ENCODE measurements at places on chromosomes 5 and 9. TPM values are rescaled to one million over a fixed set of nuclear protein-coding genes. Genes with fewer than 3 reads are reported as not detected.

GRCh38 chr5:123965626-123966025 lies 453.6 kb downstream of the CSNK1G3 start:
- no peak overlapping the region for H3K4me3 ChIP-seq
- no peaks in the 10 kb centered on the region for H3K36me3 ChIP-seq
- DNase-seq = no peak
- no peaks in the 10 kb centered on the region for H3K27me3 ChIP-seq
- no peaks in the 10 kb centered on the region for H3K4me1 ChIP-seq

CA9 gene
- not detected for total RNA-seq

DNA sequence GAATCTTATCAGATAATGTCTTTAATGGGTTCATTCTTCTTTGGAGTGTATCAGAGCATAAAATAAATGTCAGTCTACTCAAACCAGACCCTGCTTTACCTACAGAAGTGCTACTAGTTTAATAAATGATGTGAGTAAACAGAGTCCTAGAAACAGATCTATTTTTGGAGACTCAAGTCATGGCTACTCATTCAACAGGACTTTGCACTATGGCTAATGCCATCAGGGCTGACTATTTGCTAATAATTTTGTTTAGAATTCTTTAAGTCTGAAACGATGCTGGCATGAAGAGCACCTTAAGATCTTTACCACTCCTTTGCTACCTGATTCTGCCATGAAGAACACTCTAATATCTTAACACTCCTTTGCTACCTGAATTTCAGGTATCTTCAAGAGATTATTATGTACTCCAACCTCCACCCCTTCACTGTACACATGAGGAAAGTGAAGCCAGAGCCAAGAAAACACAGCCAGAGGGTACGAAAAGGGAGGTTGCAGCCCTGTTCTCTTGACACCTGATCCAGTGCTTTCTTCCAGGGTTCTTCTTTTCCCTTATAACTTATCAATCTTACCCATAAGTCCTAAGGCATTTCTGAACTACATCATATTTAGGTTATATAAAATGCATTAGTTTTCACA lies 62.4 kb downstream of the ZNF608 start:
- no peaks in the 10 kb centered on the region for H3K27me3 ChIP-seq
- DNase-seq = no peak
- peaks cover 3% of the 10 kb centered on the region for H3K4me1 ChIP-seq
- H3K4me3 ChIP-seq = no peak overlapping the region

- H3K36me3 ChIP-seq = no peaks in the 10 kb centered on the region
- peak overlapping the region; percentile 26 for H3K27ac ChIP-seq
- no peaks in the 10 kb centered on the region for H3K27me3 ChIP-seq
- peaks cover 2% of the 10 kb centered on the region for H3K4me1 ChIP-seq
- no peak overlapping the region for H3K4me3 ChIP-seq
- no peak for DNase-seq
Observed at GRCh38 chr5:126449751-126450271, 26.6 kb downstream of the GRAMD2B start.

ANXA2R gene
- total RNA-seq = 4.5 TPM

CXCL14 gene
- total RNA-seq = 2.2 TPM

FOXD4L3 gene
- not detected for total RNA-seq

- H3K36me3 ChIP-seq = no peaks in the 10 kb centered on the region
- no peaks in the 10 kb centered on the region for H3K27me3 ChIP-seq
- H3K4me1 ChIP-seq = no peaks in the 10 kb centered on the region
- H3K27ac ChIP-seq = peak within 1 kb of the TSS; percentile 73
Observed at GRCh38 chr9:128159784-128160602, at the start of gene BBLN. Gene BBLN, plus strand, starts transcription at chr9:128160265. Its CDS starts 143 bp downstream, at chr9:128160408.

GRCh38 chr5:139267481-139267880 lies 26.1 kb upstream of the MATR3 start:
- no peaks in the 10 kb centered on the region for H3K27me3 ChIP-seq
- no peak overlapping the region for H3K4me3 ChIP-seq
- no peaks in the 10 kb centered on the region for H3K4me1 ChIP-seq
- H3K27ac ChIP-seq = no peak overlapping the region
- no peaks in the 10 kb centered on the region for H3K36me3 ChIP-seq

MCIDAS gene
- total RNA-seq = 0.80 TPM

- no peak for DNase-seq
- no peaks in the 10 kb centered on the region for H3K27me3 ChIP-seq
- no peak overlapping the region for H3K4me3 ChIP-seq
- H3K36me3 ChIP-seq = no peaks in the 10 kb centered on the region
- H3K27ac ChIP-seq = no peak overlapping the region
Observed at GRCh38 chr9:33750307-33750838, 45.0 kb upstream of the PRSS3 start.

DNA sequence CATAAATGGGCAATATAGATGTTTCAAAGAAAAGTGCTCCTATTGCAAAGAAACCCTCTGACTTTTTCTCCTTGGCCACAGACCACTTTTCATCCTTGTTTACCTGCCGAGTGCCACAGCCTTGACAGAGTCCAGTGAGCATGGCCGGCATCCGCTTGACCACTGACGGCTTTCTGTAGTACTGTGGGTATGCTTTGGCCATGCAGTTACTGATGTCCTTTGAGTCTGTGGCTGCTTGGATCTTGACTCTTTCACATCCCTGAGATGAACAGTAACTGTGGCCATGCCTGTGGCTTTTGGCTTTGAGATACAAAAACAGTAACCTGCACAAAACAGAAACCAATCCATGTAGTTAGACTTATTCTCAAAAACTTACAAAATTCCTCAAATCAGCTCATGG lies 70.4 kb downstream of the CEMIP2 start:
- DNase-seq = no peak
- H3K36me3 ChIP-seq = no peaks in the 10 kb centered on the region
- no peaks in the 10 kb centered on the region for H3K27me3 ChIP-seq
- no peak overlapping the region for H3K4me3 ChIP-seq
- H3K27ac ChIP-seq = no peak overlapping the region

GRCh38 chr5:118293378-118293777 lies 695.0 kb downstream of the DTWD2 start:
- no peaks in the 10 kb centered on the region for H3K4me1 ChIP-seq
- no peak overlapping the region for H3K27ac ChIP-seq
- no peak overlapping the region for H3K4me3 ChIP-seq
- no peak for DNase-seq

C9orf50 gene
- not detected for total RNA-seq

DNA sequence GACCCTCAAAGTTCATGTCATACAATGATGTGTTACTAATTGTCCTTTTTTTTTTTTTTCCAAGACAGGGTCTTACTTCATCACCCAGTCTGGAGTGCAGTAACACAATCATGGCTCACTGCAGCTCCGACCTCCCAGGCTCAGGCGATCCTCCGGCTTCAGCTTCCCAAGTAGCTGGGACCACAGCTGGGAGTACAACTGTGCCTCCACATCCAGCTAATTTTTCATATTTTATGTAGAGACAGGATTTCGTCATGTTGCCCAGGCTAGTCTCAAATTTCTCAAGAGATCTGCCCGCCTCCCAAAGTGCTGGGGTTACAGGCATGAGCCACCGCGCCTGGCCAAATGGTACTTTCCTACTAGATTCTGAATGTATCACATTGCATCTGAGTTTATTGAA lies 49.4 kb upstream of the EBF1 start:
- H3K4me1 ChIP-seq = no peaks in the 10 kb centered on the region
- H3K27ac ChIP-seq = no peak overlapping the region
- H3K36me3 ChIP-seq = no peaks in the 10 kb centered on the region

DNA sequence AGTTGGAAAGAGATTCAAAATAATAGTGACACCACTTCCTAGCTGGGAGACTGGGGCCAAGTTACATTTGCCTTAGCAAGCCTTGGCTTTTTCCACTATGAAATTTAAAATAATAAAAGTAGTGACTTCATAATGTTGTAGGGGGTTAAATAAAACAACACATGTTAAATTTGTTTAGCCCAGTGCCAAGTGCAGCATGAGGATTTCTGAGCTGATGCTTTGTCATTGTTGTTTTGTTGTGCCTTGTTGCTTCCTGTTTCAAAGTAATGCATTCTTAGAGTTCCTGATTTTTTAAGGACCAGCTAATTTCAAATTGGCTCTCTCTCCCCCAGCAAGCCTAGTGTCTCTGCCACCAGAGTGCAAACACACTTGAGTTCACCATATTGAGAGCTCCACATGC lies 270.7 kb upstream of the PAPPA start:
- no peaks in the 10 kb centered on the region for H3K4me1 ChIP-seq
- H3K36me3 ChIP-seq = no peaks in the 10 kb centered on the region
- H3K27ac ChIP-seq = no peak overlapping the region
- no peak overlapping the region for H3K4me3 ChIP-seq
- H3K27me3 ChIP-seq = peaks cover 5% of the 10 kb centered on the region
- DNase-seq = no peak

DNA sequence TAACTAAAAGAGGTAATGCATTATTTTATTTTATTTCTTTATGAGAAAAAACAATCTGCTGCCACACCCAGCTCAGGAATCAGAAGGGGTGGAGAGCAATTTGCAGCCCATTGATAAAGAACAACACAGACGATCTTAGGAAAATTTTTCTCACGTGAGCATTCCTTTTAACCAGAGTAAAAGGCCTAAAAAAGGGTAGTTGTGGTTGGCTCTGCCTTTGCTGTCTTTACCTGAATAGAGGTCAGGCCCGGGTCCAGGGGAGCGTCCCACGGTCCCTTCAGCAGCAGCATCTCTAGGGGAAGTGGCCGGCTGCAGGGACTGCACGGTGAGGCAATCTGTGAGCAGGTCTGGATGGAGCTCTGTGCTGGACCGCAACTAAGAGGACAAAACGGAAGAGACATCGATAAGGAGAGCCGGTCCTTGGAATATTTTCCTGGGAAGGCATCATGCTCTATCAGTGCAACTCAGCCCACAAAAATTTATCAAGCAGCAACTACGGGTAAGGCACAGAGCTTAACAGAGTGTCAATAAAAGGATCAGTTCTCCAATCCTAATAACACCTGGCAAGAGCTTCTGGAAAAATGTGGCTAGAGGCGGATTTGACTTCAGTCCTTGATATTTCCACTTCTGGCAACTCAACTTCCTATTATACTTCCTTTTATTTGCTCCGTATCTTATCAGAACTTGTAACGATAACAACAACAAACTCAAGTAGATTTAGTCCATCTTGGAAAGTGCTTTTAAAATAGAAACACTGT lies 372.8 kb upstream of the RFX3 start:
- no peaks in the 10 kb centered on the region for H3K4me1 ChIP-seq
- H3K27me3 ChIP-seq = no peaks in the 10 kb centered on the region
- no peak overlapping the region for H3K27ac ChIP-seq

- no peaks in the 10 kb centered on the region for H3K36me3 ChIP-seq
- no peaks in the 10 kb centered on the region for H3K27me3 ChIP-seq
- no peak overlapping the region for H3K4me3 ChIP-seq
- no peak for DNase-seq
- no peaks in the 10 kb centered on the region for H3K4me1 ChIP-seq
Observed at GRCh38 chr5:126659805-126660482, 59.2 kb downstream of the PHAX start.

RLN2 gene
- 2.5 TPM for total RNA-seq

DNA sequence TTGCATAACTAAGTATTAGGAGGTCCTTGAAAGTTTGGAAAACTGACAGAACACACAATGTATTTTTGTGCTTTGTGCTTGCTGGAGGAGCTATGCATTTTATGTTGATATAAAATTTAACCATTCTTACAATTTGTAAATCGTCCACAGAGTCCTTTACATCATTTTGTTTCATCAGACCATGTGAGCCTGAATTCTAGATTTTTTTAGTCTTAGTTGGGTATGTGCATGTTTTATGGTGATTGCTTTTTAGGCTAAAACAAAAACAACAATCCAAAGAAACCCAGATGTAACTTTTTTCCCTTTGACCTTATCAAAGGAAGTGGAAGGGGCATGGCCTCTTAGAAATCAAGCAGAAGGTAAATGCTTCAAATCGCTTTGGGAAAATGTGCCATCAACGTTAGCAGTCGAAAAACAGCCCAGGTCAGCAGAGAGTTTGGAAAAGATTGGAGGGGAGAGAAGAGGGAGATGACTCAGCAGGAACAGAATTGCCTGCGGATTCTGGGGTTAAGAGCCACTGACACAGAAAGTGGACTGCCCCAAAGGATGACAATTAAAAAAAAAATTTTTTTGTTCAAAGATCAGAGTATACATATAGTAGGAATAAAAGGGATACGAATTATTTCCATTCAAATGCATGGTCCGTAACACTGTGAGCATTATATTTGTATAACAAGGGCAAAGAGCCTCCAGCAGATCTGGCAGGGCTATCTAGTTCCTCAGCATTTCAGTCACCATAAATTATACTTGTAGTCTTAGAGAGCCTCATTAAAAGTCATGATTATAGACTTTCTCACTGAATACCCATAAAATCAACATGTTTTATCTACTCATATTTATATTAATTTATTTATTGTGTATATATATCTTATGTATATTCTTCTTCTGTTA lies 253.5 kb upstream of the HAPLN1 start:
- H3K27ac ChIP-seq = no peak overlapping the region
- no peak overlapping the region for H3K4me3 ChIP-seq
- DNase-seq = no peak
- no peaks in the 10 kb centered on the region for H3K36me3 ChIP-seq

GRCh38 chr5:141772281-141772680 lies 90.3 kb upstream of the ARAP3 start:
- no peak overlapping the region for H3K27ac ChIP-seq
- H3K36me3 ChIP-seq = no peaks in the 10 kb centered on the region
- no peaks in the 10 kb centered on the region for H3K27me3 ChIP-seq

GABBR2 gene
- total RNA-seq = not detected

- H3K4me1 ChIP-seq = no peaks in the 10 kb centered on the region
- no peaks in the 10 kb centered on the region for H3K36me3 ChIP-seq
- no peaks in the 10 kb centered on the region for H3K27me3 ChIP-seq
- H3K4me3 ChIP-seq = no peak overlapping the region
- H3K27ac ChIP-seq = no peak overlapping the region
Observed at GRCh38 chr9:108322326-108323098, 533.3 kb downstream of the ACTL7B start.

CCDC183 gene
- total RNA-seq = 45.0 TPM

GRCh38 chr5:126414874-126415502 lies 8.2 kb upstream of the GRAMD2B start:
- peak; percentile 40 for DNase-seq
- H3K27ac ChIP-seq = peak overlapping the region; percentile 41
- H3K36me3 ChIP-seq = no peaks in the 10 kb centered on the region

IL13 gene
- not detected for total RNA-seq

- no peaks in the 10 kb centered on the region for H3K36me3 ChIP-seq
- H3K27ac ChIP-seq = no peak overlapping the region
- no peaks in the 10 kb centered on the region for H3K27me3 ChIP-seq
- H3K4me3 ChIP-seq = no peak overlapping the region
Observed at GRCh38 chr5:82959466-82959865, 117.7 kb downstream of the TMEM167A start.

- H3K36me3 ChIP-seq = no peaks in the 10 kb centered on the region
- H3K27me3 ChIP-seq = no peaks in the 10 kb centered on the region
- H3K4me1 ChIP-seq = no peaks in the 10 kb centered on the region
- H3K4me3 ChIP-seq = no peak overlapping the region
Observed at GRCh38 chr9:113548221-113549041, 84.9 kb downstream of the RGS3 start.

EQTN gene
- not detected for total RNA-seq

FASTKD3 gene
- 9.7 TPM for total RNA-seq

- no peaks in the 10 kb centered on the region for H3K4me1 ChIP-seq
- H3K27me3 ChIP-seq = no peaks in the 10 kb centered on the region
- H3K4me3 ChIP-seq = no peak overlapping the region
- no peak overlapping the region for H3K27ac ChIP-seq
Observed at GRCh38 chr5:138654281-138654867, 79.2 kb upstream of the HSPA9 start.

ERAP2 gene
- 7.7 TPM for total RNA-seq

- peak overlapping the region; percentile 52 for H3K27ac ChIP-seq
- no peaks in the 10 kb centered on the region for H3K36me3 ChIP-seq
- DNase-seq = no peak
- H3K4me3 ChIP-seq = no peak overlapping the region
- no peaks in the 10 kb centered on the region for H3K4me1 ChIP-seq
- H3K27me3 ChIP-seq = no peaks in the 10 kb centered on the region
Observed at GRCh38 chr5:78611126-78611605, 37.4 kb downstream of the LHFPL2 start.

- H3K4me3 ChIP-seq = no peak overlapping the region
- no peak overlapping the region for H3K27ac ChIP-seq
- H3K27me3 ChIP-seq = no peaks in the 10 kb centered on the region
Observed at GRCh38 chr9:95666096-95666784, 149.5 kb upstream of the PTCH1 start.

SLC2A8 gene
- 29.3 TPM for total RNA-seq

All from prostate gland (tissue), 2 donors.